ENCODE measurements at places on chromosomes 5 and 9.

GRCh38 chr5:149254506-149254905 is 17.2 kb upstream of the AFAP1L1 start:
- no peak for DNase-seq

GRCh38 chr5:43140286-43140685 is 19.6 kb downstream of the ZNF131 start:
- DNase-seq = no peak

- no peak for DNase-seq
Observed at GRCh38 chr5:157860898-157861890, 2.2 kb upstream of the CLINT1 start.

DNA sequence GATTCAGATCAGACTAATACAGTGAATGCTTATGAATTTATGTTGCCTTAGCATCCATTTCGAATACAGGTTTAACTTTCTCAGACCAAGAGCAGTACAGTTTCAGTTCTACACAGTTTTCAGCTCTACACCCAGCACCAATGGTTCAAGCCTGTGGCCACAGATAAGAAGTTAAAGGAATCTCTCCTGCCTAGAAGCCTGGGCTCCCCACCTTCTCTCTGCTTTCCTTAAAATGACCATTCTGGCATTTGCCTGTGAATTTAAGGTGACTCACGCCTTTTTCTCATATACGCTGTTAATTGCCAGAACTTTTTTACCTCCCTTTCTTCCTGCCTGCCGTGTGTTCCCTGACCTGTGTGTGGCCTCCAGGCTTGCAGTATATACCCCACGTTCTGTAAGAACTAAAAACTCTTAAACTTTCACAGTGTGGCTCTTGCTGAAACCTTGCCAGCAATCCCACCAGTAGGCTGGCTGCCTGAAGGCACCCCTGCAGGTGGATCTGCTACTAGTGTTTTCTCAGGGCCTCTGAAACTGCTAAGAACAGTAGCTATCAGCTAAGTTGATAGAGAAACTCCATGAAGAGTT is 692.8 kb upstream of the CDH18 start:
- DNase-seq = no peak

DNA sequence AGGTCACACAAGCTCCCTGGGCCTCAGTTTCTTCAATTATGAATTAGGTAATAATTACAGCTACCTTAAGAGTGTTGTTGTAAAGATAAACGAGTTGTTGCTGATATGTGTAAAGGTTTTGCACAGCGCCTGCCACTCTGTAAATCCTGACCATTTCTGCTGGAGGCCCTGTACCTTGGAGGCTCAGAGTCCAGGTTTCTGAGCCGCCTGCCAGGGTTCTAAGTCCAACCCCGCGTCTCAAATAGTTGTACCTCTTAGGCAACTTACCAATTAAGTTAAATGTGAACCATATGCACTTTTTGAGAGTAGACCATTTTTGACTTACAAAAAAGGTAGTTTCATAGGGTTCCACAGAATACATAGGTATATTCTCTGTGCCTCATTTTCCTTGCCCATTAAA is 156.8 kb upstream of the KLF9 start:
- DNase-seq = no peak

- DNase-seq = no peak
Observed at GRCh38 chr5:179779826-179780225, 14.0 kb upstream of the LTC4S start.

- DNase-seq = no peak
Observed at GRCh38 chr9:78552802-78553201, 255.9 kb downstream of the PSAT1 start.

- no peak for DNase-seq
Observed at GRCh38 chr5:16663840-16664239, 47.0 kb upstream of the RETREG1 start.

DNA sequence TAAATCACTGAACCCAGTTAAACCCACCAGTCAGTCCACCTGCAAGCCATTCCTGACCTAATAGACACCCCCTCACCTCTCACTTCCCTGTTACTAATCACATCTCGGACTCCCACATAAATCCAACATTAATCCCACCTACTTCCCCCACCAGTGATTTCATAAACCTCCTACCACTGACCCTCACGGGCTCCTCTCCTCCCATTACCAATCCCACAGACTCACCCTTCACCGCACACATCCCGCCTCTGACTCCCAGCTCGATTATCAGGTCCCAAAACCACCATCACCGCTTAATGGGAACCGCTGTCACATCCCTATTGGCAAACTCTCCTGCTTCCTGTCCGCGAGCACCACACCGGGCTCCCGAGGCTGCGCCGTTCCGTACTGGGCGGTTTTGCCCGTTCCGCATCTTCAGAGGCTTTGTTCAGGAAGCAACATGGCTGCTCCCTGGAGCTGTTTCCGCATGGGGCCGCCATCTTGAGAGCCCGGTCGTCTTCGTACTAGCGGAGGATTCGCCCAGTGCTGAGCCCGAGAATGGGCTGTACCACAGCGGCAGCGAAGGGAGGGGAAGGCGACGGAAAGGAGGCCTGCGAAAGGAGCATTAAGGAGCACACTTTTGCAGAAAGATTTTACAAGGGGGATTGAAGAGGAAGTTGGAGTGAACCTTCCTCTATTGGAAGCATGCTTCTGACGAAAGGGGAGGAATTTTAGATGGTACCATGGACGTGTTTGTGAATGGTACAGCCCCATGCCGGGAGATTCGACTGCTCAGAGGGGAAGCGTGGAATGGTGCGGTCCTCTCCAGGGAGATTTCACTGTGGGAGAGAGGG is at the start of gene ZNF300:
ZNF300 (minus strand) TSS at position 502 of the 833 bp plus-strand sequence. CDS start 1,825 bp downstream, outside the sequence.
- no peak for DNase-seq

DNA sequence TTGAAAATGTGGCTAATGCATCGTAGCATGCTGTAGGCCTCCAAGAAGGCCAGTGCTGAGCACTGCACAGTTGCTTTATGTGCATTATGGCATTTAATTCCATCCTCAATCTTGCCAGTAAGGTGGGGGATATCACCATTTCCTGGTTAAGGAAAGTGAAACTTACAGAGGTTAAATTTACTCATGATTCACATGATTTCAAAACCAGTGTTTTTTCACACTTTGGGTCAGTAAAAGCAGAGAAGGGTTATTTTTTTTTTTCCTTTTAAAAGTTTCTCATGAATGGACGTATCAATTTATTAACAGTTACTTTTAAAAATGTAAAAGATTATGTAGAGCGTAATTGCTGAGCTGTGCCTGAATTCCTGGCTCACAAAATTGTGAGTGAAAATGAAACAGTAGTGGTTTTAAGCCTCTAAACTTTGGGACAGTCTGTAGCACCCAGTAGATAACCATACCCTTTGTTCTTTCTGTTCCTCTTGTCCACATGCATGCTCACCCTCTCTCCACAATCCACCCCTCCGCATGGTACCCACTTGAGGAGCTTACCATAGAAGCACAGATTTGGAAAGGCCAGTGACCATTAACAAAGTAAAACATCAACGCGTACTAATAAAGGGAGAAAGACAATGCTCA is 21.2 kb downstream of the MAST4 start:
- DNase-seq = no peak

DNA sequence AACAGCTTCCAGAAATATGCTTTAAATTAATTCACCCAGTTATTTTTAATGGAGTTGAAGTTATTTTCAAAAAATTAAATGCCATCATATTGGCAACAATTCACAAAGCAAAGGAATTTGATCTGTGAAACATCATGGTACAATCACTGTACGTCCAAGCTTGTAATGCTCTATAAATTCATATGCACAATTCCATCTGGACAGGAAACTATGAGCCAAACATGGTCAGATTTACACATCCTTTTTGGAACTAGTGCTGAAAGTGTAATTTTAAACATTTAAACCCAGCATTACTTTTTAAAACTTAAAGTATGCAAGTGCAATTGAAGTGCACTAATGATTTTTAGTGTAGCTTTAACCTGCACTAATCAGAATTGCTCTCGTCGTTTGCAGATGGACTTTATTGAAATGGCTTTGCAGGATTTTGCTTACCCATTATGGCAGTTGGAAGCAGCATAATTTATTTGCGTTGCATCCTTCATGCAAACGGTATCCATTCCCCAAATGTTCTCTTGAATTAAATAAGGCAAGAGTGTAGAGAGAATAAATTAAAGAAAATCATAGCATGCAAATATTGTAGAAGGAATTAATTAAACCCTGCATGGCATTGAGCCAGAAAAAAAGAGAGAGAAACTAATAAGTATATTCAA is 21.0 kb upstream of the OR13F1 start:
- DNase-seq = no peak

DNA sequence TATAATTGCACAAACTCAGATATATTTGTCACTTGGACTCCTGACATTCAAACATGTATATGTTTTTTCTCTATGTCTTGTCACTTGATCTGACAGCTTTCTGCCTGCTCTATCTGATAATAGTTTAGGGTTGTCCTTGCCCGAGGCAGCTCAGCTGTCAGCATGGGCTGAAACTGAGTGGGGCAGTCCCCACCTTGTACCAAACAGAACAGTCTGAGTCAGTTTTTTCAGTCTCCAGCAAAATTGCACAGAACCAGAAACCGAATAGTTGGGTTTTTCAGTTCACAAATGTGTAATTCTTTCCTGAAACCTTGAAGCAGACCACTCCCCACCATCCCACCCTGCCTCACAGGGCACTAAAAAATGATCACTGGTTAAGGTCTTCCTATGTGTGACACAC is 9.5 kb upstream of the HAND1 start:
- no peak for DNase-seq

- peak; percentile 35 for DNase-seq
Observed at GRCh38 chr9:134641173-134641989, at the start of gene COL5A1. Gene COL5A1, plus strand, starts transcription at chr9:134641803. Its CDS starts 385 bp downstream, at chr9:134642188.

DNA sequence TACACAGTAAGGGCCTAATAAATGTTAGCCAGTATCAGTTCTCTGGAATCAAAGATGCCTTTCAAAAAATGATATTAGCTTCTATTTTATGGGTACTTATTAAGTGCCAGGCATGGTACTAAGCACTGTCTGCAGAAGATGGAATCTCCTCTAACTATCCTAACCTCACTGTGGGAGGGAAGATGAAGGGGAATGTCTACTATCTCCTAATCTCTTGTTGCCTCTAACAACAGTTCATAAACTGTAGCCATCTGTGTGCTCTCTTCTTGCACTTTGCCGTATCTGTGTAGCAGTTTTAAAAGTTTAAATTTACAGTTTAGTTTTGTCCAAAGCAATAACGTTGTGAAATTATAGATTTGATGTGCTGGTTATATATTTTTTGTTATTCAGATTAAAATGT is 99.6 kb upstream of the CCDC112 start:
- no peak for DNase-seq

GRCh38 chr9:86485359-86485758 is 131.1 kb upstream of the TUT7 start:
- no peak for DNase-seq

- DNase-seq = no peak
Observed at GRCh38 chr5:98978528-98978927, 49.7 kb upstream of the CHD1 start.

- DNase-seq = no peak
Observed at GRCh38 chr9:126302730-126303129, 23.9 kb upstream of the MVB12B start.

DNA sequence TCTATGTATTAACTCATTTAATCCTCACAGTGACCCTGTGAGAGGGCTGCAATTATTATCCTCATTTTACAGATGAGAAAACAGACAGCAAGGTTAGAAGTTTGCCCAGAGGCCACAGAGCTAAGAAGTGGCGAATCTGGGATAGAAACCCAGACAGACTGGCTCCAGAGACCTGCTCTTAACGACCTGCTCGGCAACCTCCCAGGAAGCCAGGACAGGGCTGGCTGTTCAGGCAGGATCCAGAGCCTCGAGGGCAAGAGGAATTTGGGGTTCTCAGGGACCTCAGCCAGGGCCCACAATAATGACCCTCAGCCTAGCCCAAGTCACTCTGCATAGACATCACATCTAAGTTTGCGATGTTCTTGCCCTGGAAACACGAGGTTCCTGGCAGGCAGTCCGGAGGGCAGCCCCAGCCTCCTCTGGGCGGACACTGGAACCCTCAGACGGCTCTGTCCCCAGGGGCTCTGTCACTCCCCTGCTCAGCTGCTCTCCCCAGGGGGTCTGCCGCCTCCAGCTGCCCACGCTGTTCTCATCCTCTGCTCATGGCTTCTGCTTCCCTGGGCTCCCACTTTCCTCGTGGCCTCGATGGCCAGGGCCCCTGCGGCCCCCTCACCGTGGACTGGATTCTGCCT is 138.5 kb upstream of the ERCC6L2 start:
- no peak for DNase-seq

GRCh38 chr5:59134471-59135163 is 551.7 kb downstream of the RAB3C start:
- DNase-seq = no peak

GRCh38 chr5:84791730-84792129 is 407.1 kb upstream of the EDIL3 start:
- no peak for DNase-seq

DNA sequence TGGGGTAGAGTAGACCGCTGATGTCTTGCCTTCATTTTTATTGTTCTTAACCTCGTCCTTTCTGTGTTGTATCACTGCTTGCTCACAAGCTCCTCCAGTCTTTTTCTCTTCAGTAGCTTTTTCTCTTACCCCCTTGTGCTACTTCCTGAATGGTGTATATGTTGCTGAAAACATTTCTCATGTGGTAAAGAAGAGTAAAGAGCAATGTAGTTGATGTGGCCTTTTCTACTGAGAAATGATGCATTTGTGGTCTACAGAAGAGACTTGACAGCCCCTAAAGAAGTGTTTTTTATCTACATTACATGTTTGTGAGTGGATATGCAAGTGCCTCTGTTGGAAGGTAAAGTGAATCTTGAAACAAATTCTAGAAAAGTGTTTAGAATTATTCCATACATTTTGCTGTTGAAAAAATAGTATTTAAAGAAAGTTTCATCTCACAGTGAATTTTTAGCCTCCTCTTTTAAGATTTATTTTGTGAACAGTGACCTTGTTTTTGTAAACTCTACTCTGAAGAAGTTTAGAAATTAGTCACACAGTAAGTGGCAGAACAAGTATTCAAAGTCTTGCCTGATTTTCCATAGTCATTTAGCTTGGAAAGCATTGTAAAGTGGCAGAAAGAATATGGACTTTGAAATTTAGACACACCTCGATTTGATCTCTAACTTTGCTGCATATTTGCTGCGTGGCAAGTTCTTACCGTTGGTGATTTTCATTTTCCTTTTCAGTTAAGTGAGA is 17.4 kb downstream of the CDC42SE2 start:
- no peak for DNase-seq

- DNase-seq = no peak
Observed at GRCh38 chr5:7650755-7651154, 200.2 kb downstream of the CFAP90 start.

DNA sequence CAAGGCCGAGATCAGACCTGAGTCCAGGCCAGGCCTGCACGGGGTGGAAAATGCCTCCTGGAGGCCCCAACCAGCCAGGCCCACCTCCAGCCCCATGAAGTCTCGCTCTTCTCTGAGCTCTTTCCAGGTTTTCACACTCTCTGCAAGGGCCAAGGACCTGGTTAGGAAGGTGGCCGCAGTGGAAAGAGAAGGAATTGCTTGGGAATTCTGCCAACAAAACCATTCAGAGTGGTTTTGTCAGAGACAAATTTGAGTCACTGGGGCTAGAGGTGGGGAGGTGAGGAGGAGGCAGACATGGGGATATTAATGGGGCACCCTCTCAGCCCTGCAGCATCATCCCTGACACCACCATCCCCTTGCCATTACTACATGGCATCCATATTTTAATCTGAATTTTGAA is 261.0 kb downstream of the ROR2 start:
- DNase-seq = no peak

- DNase-seq = no peak
Observed at GRCh38 chr5:3659907-3660306, 64.3 kb downstream of the IRX1 start.
